ENCODE measurements at places on chromosomes 2 and 18.
A peak's percentile ranks its signal among the peaks of the same experiment; 100 is the strongest.

DNA sequence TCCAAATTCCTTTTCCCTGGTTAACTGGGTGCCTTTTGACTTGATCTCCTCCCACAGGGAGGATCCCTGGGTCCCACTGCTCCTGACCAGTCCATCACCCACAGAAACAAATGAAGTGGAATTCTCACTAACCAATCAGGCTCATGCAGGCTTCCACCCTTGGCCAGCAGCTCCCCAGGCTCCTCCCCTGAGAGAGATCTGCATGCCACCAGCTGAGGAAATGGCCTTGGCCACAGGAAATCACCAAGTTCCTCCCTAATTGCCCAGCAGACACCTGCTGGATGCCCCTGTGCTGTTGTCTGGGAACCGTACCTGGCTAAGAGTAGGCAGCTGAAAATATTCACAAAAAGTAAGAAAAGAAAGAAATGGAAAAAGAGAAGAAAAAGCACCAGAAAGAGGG, 207.4 kb downstream of the NCK2 start:
- DNase-seq = no peak

DNA sequence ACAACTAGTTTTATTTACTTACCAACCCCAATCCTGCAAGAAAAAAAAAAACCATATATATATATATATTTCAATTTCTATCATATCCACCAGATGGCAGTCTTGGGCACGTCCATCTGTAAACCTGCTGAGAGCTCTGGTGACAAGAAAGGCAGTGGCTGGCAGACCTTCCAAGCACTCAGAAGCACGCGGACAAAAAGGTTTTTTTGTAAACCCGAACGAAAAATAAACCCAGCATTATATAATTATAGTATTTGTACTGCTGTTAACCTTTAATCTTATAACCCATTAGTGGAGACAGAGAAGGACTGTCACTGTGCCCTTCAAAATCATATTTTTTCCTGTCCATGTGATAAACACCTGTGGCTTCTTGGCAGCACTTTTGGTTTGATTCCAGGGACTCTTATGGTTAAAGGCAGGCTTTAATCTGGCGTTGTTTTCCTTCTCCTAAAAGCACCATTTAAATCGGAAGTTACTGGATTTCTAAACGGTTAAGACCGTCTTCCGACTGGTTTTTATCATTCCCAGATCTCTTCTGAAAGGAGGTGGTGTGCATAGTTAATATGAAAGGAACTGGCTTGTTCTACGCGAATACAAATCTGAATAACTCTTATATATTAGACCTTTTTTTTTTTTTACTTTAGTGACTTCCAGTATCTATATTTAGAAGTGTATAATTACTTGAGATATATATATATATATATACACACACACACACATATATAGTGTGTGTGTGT, 31.0 kb upstream of the SLC3A1 start:
- DNase-seq = peak; percentile 18

DNA sequence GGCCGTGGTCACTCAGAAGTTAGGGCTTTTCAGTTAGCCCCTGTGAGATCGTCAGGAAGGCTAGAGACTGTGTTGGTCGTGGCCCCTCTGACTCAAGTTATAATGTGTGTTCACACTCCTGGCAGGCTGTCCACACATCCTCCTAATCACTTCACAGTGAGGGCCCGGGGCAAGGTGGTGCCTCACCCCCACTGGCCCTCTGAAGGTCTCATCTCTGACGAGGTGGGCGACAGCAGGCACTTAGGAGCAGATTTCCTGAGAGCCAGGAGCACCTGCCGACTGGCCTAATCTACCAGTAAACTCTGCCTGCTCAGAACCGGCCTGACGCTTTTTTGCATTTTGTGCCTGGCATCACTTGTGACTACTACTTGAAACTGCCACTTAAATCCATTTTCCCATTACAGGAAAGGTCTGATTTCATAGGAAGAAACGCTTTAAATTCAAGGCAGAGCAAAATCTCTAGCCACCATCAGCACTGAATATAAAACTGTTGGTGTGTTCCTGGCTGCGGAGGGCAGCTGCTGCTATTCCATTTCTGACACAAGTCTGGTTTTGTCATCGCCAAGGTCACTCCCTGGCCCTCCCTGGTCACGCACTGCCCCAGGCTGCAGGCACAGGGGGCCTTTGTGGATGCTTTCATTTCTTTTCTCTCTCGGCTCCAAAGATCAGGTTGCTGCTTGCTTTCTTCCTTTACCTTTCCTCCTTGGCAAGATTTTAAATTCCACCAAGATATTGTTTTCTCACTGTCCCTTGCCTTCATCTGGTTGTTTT, 48.0 kb downstream of the RAB12 start:
- DNase-seq = no peak

- DNase-seq = no peak
Observed at GRCh38 chr2:182351427-182351826, 75.4 kb downstream of the PDE1A start.

DNA sequence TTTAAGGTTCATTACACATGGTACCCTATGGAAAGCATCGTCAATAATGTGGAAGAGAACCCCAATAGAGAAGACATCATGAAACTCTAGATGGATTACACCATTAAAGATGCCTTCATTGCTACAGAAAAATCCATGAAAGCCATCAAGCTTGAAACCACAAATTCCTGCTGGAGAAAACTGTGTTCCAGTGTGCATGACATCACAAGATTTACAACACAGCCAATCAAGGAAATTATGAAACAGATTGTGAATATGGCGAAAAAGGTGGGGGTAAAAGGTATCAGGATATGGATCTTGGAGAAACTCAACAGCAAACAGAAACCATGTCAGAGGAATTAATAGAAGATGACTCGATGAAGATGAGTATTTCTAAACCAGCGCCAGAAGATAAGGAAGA, 200.0 kb downstream of the SLC4A10 start:
- DNase-seq = no peak

GRCh38 chr2:29532436-29532835, 388.9 kb downstream of the ALK start:
- DNase-seq = no peak

GRCh38 chr2:224711859-224712665, 4.1 kb downstream of the CCDC195 start:
- no peak for DNase-seq

DNA sequence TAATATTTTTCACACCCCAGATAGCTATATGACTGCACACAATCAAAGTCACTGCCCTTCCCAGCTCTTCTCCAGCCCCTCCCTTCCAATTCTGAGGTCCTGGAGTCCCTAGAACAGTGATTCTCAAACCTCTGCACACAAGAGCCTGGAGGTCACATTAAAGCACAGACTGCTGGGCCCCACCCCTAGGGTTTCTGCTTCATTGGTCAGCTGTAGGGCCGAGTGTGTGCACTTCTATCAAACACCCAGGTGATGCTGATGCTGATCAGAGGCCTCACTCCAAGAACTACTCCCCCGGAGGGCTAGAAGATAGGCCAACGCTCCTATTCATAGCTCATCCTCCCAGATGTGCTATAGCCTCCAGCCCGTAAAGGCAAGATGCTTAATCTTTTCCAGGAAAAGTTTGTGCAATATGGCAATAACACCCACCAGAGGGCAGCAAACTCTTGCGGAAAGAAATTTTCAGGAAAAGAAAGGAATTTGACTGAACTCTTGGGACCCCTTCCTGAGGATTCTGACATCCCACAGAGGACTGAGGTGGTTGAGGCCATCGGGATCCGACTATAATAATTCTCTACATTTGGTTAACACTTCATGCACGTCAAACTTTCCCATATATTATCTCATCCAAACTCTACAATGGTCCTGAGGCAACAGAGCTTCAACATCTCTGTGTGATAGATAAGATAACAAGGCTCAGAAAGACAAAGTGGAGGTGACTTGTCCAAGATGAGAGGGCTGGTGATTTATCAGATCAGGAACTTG, 194.2 kb upstream of the PKDCC start:
- DNase-seq = no peak

- DNase-seq = no peak
Observed at GRCh38 chr2:100235098-100235497, 87.2 kb downstream of the LONRF2 start.
